AG10803 (cell line): ENCODE measurements at places on chromosomes 3 and 15.
A peak's percentile ranks its signal among the peaks of the same experiment; 100 is the strongest.

DNA sequence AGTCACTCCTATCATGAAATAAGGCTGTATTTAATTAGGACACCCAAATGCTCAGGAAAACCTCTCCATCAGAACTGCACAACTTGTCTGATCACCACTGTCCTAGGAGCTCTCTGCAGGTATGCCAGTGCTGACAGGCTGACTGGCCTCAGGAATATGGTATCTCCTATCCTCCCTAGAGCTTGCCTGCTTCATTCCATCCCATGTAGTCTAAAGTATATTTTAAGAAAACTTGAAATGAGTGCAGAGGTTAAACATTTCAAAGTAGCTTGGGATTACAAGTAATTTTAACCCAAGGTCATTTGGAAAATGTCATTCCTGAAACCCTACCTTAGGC, 23.7 kb downstream of the FILIP1L start:
- no peak for DNase-seq

DNA sequence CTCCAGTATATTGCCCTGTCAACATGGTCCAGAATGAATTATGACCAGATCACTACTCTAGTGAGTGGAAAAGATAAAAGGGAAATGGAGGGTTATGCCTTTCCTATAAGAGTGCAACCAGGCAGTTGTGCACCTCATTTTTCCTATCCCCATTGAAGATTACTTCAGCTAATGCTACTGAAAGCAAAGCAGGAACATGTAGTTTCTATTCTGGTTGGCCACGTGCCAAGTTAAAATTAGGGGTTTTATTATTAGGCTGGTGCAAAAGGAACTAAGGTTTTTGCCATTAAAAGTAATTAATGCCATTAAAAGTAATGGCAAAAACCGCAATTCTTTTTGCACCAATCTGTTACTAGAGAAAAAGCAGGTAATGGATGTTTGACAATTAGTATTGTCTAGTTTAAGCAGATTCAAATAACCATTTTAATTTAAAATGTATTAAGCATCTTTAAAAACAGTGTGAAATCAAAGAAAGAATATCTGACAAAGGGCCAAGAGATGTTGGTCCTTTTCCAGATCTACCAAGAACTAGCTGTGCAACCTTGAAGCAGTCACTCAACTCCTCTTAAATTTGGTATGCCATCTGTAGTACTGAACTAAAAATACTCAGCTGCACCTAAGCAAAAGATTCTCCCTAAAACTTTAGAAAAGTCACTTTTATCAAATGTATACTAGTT, 567.5 kb upstream of the CCDC54 start:
- no peak for DNase-seq

- no peak for DNase-seq
Observed at GRCh38 chr15:89383365-89384175, 48.9 kb upstream of the POLG start.

DNA sequence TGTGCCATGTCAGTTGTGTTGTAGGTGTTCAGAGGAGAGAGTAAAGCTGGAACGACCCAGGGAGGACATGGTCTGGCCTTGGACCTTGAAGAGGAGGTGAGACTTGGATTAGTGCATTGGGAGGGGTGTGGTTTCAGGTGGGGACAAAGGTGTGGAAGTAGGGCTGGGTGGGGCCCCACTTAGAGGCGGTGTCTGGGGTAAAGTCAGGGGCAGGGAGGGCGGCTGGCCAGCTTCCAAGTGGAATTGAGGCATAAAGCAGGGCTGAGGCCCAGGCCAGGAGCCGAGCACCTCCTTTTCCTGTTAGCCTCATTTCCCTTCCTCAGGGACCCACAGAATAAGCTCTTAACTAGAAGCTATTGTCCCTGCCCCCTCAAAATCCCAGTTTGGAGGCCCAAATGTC, 36.2 kb upstream of the FLNB start:
- DNase-seq = no peak

DNA sequence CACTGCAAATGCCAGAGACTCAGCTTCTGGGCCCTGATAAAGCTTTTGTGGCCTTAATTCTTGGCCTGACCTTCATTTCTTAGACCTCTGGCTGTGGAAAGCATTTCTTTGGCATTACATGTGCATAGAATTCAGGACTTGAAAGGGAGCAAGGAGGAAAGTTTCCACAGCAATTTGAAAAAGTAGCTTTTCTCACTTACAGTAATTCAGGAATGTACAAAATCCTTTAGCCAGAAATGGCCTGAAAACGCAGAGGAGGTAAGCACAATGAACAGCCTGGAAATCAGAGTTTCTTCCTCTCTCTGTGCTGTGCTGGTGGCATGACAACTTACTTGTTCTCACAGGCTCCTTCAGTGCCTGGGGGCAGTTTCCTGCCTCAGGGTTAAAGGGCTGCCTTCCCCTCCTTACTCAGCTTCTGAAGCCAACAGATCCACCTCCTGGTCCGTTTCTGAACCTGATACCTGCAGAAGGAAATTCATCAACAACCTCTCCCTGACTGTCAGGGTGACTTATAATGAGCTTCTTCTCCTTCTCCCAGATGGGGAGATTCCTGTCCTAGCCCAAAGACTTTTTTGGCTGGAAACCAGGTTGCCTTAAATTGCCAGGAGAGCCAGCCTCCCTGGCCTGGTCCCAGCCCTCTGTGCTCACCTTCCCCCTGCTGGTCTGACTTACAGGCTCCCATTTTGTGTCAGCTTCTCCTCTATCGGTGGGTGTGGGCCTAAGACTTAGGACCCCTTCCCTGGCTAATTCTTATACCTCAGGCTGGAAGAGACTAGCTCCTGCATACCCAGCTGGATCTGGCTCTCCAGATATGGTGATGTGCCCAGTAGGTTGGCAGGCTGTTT, 102.3 kb downstream of the MYRIP start:
- peak; percentile 72 for DNase-seq

DNA sequence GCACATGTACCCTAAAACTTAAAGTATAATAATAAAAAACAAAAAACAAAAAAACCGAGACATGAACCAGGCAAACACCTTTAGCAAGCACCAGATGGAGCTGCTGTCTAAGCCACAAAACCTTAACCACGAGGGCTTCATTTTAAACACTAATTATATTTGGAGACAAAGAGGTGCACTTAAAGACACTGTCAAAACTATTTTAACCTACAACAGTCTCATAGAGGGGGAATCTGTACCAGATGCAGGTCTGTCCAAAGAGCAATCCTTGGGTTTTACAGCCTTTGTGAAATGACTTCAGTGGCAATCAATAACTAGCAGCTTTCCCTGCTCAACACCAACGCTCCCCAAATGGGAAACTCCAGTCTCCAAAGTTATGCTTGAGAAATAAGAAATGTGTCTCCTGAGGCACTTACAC, 115.7 kb upstream of the TSPAN3 start:
- DNase-seq = peak; percentile 35

- peak; percentile 36 for DNase-seq
Observed at GRCh38 chr15:42102646-42103235, 8.4 kb upstream of the PLA2G4D start.

DNA sequence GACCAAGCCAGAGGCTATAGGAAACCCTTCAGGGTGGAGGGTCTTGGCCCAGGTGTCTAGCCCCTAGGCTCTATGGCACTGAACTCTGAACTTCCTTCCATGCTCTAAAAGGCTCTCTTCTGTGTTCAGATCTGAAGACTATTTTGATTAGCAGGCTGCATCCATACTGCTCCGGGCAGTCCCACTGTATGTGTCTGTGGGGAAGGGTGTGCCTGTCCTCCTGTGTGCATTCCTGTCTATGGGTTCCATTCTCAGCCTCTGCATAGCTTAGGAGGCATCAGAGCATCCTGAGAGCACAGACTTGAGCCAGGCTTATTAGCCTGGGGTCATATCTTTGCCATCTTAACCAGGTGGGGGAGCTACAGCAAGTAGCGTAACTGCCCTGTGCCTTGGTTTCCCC, 38.0 kb downstream of the EXOG start:
- DNase-seq = no peak

DNA sequence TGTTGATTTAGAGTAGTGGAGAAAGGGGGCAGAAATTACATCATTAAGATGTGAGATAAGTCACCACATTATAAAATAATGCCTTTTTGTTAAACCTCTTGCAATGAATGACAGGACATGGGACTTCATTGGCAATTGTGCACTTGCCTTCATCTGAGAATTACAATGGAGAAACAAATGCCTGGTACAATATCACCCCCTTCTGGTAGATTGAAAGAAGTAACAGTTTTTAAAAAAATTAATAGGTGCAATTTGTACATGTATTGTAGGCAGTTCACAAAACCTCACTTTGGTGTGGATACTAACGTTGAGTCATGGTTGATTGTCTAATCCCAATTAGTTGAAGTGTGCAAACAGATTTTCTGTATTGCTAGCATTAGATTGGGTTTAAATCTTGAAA, 4.6 kb upstream of the P2RY14 start:
- peak; percentile 57 for DNase-seq

DNA sequence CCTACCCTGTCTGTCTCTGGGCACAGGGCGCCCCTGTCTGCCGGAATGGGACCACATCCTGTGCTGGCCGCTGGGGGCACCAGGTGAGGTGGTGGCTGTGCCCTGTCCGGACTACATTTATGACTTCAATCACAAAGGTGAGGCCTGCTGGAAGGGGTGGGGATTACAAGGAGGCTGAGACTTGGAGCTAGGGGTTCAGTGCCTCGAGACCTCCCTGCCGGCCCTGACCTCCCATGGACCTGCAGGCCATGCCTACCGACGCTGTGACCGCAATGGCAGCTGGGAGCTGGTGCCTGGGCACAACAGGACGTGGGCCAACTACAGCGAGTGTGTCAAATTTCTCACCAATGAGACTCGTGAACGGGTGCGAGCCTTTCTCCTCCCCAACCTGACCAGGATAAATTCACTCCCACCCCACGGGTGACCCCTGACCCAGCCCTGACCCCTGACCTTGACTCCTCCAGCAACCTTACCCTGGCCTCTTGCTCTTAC, 20.4 kb downstream of the PTH1R start:
- no peak for DNase-seq

DNA sequence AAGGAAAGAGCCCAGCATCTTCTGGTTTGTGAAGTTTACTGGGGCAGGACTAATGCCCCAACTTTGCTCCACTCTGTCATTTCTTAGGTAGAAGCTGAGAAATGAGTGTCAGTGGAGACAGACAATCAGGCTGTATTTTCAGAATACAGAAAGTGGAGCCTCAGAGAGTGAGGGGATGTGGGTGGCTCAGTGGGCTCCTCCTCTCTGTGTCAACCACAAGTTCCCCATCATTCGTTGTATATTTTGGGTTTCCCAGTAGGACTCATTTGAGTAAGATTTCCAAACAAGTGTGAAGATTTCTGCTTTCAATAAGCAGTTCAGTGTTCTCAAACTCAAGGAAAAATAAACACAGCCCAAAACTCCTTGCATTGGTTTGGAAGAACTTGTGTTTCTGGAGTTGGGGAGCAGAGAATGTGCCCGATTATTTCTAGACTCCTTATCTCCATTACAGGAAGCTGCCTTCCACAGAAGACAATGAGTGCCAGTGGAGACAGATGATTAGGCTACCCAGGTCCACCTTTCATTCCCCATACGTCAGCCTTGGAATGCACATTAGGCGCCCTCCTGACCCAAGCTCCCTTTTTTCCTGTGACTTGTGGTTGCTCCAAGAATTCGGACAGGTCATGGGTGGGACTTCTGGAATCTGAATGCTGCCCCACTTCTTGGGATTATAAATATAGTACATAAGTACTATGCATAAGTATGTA, 792.1 kb upstream of the LMCD1 start:
- no peak for DNase-seq

DNA sequence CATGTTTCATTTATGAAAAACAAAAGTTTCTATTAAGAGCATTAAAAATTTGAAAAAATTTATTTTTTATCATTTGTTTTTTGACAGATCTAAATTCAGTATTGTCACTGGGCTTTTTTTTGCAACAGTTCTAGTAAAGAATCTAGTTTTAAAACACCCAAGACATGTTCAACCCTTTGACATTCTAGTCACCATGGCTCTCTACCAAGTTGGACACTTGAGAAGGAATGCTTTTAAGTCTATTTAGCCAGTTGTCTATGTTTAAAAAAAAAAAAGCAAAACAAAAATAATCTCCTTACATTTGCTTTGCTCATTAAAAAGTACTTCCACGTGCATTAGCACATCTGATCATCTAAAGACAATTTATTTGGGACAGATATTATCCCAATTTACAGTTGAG, 417.5 kb downstream of the RSL24D1 start:
- DNase-seq = no peak

- peak; percentile 15 for DNase-seq
Observed at GRCh38 chr3:54279005-54279583, 156.7 kb downstream of the CACNA2D3 start.

DNA sequence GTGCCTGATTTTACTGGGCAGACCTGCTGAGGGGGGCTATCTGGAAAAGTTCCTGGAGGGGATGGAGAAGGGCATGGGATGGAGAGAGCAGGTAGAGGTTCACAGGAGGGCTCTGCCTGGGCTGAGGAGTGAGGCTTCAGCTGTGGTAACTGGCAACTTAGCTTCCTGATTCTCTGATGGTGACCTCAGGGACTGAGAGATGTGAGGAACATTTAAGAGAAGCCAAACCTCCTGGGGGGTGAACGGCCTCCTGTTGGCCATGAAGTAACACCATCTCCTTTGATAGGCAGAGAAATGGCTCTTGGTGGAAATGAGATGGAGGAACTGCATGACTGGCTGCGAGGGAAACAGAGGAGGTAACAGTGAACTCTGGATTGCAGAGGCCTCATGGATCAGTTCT, 97.3 kb upstream of the ROPN1 start:
- DNase-seq = no peak

- DNase-seq = no peak
Observed at GRCh38 chr3:42290966-42291714, 25.2 kb upstream of the CCK start.

- DNase-seq = no peak
Observed at GRCh38 chr3:123629747-123630047, 44.8 kb upstream of the HACD2 start.

DNA sequence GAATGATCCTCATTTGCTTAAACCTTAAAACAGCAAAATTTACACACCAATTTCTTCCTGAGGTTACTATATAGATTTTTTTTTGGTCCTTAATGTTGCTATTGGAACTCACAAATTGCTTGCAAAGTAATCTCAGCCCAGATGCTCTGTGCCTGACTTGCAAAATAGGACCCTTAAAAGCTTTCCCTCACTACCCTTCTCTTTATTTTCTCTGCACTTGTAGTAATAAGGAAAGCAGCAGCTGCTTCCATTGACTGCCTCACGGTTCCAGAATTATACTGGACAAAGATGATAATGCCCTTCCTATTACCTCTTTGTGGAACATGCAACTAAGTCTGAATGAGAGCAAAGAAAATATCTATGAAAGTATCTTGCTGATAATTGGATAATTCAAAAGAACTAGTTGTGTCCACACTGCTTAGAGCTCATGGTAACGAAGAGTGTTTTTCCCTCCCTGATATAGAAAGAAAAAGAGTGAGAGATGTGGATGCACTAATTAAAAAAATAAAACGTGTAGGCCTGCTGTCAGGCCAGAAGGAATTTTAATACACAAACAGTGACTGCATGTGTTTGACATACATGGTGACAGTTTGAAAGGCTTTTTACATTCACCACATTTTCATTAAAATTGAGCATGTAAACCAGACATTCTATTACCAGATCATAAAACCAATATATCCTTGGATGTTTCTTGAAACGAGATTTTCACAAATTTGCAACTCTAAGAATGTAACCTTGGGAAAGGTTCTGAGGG, 783.1 kb downstream of the GBE1 start:
- no peak for DNase-seq
